Activated T-cell treated with anti-CD3 and anti-CD28 coated beads for 1 hour (primary cell): ENCODE measurements at places on chromosomes 3 and 15.

GRCh38 chr15:96331945-96332636 lies 1.6 kb downstream of the NR2F2 start:
- DNase-seq = no peak

DNA sequence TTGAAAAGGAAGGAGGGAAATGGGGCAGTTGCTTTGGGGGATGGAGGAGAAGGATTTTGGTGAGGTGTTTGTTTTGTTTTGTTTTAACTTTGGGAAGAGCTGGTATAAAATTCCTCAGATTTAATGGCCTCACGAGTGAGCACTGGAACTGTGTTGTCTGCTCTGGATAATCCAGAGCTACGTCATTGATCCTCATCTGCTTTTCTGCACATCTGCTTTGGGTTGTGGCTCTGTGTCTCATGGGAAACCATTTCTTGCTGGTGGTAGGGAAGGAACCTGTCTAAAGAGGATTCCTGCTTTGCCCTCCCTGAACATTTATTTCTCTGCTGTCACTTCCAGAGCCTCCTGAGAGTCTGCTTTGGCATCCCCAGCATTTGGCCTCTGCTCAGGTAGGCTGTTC lies 3.1 kb downstream of the SNRK start:
- DNase-seq = no peak

DNA sequence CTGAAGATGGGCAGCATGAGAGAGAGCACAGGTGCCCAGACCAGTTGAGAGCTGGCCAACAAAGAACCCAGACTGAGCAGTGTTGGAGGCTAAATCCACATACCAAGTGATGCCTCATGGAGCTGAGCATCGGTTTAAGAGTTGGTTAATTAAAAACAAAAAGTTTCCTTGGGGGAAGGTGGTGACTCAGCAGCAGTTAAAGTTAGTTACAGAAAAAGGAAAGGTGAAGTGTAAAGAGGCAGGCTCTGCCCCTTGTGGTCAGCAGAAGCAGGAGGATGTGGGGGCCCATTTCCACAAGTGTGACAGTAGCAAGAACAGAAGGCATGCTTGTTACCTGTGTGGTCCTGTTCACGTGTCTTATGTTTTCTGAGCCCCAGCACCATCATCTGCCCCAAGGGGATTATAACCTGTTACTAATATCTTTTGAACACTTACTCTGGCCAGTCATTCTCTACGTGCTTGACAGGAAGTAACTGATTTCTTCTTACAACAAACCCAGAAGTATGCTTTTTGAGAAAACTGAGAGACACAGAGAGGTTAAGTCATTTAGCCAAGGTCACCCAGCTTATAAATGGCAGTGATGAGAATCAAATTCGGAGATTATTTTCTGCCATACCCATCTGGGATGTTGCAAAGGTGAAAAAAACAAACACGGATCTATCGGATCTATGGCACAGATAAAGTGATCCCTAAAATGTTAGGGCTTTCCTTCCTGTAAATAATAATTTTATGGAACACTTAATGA lies 91.0 kb downstream of the EPHB1 start:
- no peak for DNase-seq

DNA sequence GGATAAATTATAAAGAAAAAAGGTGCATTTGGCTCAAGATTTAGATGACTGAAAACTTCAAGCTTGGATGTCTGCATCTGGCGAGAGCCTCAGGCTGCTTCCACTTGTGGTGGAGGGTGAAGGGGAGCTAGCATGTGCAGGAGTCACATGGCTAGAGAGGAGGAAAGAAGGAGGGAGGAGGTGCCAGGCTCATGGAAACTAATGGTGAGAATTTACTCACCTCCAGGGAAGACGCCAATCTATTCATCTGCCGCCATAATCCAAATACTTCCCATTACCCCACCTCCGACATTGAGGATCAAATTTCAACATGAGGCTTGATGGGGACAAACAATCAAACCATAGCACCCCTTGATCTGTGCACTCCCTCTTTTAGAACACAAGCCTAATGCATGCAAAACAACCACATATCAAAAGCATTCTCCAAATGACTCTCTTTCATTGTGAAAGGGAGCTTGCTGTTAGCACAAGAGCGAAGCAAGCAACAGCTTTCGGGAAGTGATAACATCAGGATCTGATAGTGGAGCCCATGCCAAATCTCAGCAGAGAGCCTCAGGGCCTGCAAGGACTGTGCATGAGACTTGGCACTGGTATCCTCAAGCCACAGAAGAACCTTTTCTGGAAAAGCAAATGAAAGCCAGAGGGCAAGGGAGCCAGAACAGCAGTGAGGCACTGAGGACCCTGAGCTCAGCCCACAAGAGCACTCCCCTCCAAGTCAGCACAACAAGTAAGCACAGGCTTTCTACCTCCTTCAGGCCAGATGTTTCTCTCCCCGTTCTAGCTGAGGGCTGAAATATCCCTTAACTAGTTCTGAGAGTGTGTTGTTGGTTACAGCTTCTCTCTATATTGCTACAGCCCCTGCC lies 50.2 kb upstream of the THBS1 start:
- DNase-seq = no peak

GRCh38 chr3:46845397-46845859 lies 17.8 kb downstream of the MYL3 start:
- DNase-seq = no peak

DNA sequence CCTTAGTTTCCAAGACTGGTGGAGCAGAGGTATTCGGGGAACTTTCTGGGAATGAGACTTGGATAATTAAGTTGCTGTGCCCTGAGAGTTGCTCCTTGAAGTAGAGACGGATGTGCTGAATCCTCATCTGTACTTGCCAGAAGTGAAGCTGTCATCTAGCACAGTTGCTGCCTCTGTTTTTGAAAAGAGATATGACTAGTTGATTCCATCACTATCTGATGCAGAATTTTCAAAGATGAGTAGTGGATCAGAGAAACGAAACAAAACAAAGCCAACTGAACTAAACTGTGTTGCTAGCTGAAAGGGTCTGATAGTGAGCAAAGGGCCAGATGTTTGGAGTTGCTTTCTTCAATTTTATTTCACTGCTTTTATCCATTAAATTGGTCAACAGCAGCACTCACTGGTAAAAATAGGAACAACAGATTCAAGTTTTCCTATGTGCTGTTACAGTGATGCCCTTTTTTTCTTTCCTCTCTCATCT lies 52.7 kb downstream of the MITF start:
- no peak for DNase-seq

DNA sequence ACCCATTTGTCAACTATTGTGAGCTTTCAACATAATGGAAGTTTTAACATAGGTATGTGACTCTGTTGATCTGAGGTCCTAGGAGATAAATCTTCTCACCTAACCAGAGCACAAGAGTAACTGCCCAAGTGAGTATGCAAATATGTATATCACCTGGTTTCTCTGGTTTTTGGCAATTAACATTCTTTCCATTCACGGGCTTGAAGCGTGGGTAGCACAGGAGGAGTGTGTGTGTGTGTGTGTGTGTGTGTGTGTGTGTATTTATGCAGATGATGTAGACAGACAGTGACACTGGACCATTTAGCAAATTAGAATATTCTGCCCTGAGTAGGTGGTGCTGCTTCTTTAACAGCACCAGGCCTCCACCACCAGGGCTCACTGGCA lies 15.0 kb downstream of the EPHB1 start:
- no peak for DNase-seq

- no peak for DNase-seq
Measured at GRCh38 chr3:186181901-186182300, 73.0 kb upstream of the ETV5 start.

DNA sequence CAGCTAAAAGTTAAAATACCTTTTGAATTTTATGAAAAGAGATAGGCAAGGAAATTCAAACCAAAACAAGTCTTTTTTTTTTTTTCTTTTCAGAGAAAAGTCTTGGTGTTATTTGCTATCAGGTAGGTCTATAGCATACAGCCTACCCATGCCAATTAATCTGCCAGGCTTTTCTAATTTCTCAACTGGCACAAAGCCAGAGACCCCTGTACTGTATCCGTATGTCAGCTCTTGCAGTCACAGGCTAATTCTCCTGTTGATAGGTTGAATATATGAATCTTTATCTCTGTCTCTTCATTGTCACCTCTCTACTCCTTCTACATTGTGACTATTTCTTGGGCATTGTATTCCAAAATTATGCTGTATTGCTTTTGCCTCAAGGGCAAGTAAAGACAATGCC lies 133.4 kb downstream of the IL5RA start:
- no peak for DNase-seq

DNA sequence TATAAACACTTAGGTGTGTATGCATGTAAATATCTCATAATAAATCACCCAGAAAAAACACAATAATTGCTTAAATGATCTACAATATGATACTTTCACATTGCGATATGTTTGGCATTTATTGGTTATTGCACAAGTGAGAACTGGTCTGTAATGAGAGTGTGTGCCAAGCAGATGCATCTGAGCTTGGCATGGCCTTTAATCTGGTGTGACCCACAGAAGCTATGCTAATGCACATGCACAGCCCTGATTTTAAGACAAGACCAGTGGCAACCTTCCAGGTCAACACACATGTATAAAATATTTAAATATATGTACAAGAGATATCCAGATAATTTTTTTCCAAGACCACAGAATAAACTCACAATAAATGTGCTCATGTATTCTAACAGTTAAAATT lies 42.7 kb downstream of the C2CD4A start:
- no peak for DNase-seq
